ENCODE measurements at places on chromosomes 4 and X.

DNA sequence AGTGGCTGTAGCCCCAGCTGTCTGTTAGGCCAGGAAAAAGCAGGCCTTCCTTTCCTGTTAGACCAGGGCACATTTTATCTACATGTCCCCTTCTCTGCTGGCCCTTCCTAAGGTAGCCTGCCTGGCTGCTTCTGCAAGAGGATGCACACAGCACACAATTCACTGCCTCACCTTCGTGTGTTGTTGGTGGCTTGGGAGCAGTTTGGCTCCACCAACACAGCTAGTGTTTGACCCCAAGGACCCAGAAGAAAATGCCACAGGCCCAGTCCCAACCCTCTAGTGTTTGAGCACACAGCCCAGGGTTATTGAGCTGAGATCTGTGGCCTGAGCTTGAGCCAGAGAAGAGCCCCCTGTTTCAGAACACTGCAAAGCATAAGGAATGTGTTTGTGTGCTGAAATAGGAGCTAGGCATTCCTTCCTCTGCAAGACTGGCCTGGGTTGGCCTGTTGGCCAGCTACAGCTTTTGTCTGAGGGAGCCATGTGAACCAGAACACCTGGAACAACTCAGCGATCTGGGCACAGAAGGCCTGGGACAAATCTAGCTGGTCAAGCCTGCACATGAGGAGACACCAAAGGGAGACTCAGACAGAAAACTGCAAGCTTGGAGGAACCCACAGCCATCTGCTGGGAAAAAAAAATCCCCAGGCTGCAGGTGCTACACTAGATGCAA, 26.4 kb downstream of the MAGEE1 start:
- DNase-seq = no peak

DNA sequence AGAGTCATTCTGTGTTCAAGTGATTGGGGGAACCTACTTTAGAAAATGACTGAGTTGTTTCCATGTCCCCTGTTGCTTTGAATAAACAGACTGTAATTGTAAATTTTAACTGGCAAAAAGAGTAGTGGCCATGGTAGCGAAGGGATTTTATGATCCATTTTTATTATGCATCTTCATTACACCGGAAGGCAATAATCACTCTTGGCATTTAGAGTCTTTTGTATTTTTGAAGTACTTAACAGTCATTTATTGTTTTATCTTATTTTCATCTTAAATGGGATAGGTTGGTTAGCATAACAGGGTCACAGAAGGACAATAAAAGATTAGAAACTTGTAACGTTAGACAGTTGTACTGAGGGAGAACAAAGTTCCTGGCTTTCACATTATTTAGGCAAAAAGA, 11.0 kb upstream of the OTC start:
- no peak for DNase-seq

DNA sequence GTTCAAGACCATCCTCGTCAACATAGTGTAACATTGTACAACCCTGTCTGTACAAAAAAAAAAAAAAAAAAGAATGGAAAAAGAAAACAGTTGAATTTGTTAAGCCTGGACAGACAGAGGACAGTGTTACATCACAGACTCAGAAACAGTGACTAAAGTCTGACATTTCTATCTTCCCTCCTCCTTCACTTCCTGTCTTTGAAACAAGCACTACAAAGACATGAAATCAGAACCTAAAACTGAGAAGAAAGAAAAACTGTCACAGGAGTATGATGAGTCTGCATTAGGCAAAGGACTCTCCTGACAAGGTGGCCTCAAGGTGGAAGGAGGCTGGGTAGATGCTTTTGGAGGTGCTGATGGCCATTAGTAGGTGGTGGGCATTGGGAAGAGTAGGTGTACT, 126.7 kb downstream of the RBM47 start:
- peak; percentile 20 for DNase-seq

DNA sequence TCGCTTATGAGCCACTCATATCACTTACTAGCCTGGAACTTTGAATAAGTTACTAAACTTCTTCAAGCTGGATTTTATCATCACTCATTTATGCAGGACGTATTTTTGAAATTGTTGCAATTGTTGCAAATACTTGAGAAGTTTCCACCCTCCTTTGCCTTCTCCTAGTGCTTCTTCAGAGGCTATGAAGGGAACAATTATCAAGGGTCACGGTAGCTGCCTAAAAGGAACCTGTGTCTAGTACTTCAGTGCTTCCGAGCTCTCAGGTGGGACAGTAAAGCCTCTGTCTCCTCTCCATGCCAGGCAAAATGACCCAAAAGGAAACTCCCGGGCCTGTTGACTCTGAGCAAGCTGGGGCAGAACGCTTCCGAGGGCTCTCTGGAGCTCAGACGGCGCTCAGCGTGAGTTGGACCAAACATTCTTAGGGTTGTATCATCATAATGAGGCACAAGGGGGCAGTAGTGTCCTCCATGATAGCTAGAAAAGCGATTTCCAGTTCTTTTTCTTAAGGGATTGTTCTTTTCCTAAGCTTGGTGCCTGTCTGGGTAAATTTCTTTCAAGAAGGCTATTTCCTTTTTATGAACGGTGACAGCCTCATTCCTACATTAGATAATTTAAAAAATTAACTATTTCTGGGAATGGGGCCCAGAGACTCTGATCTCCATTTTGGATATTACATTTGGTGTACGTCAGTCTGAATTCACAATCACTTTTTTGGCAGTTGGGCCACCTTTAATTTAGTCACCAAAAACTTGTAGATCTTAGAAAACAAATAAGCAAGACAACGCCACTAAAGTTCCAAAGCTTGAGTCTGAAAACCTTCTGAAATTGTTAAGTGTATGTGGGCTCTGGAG, 73.1 kb downstream of the PACRGL start:
- peak; percentile 9 for DNase-seq

GRCh38 chrX:23271026-23271425, 63.6 kb upstream of the PTCHD1 start:
- no peak for DNase-seq

DNA sequence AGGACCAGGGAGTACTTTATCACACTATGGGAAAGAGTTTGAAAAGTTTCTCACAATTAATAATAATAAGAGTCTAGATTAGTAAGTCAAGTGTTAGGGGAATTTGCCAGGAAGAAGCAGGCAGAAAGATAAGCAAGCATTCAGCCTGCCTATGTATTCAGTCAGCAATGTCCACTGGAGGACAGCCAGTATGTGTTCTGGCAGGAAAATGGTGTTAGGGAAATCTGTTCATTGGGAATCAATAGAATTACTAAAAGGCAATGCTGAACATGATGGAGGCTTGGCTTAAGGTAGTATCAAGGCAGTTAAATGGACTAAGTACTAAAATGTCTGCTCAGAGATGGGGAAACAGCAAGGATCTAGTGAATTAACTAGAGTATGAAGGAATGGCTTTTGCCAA, 221.2 kb downstream of the PPP4R3C start:
- no peak for DNase-seq

GRCh38 chrX:54891573-54891972, 29.1 kb upstream of the TRO start:
- DNase-seq = peak; percentile 65

DNA sequence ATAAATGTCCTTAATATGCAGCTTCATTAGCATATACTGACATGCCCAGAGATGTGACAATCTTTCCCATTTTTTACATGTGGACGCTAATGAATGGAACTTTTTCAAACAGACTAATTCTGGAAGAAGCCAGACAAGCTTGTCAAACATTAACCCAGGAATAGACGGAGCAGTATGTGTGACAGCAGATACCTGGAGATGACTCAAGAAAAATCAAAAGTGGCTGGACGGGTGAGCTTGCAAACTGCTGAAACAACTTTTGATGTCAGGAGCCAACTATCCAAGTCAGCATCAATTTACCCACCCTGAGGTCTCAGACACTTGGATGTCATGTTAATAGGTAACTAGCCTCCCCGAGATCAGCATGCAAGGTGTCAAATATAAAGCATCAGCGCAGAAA, 183.0 kb downstream of the PACRGL start:
- DNase-seq = no peak

GRCh38 chr4:24564488-24564887, 19.9 kb downstream of the DHX15 start:
- no peak for DNase-seq

GRCh38 chr4:37567836-37568235, 118.3 kb downstream of the RELL1 start:
- DNase-seq = no peak

DNA sequence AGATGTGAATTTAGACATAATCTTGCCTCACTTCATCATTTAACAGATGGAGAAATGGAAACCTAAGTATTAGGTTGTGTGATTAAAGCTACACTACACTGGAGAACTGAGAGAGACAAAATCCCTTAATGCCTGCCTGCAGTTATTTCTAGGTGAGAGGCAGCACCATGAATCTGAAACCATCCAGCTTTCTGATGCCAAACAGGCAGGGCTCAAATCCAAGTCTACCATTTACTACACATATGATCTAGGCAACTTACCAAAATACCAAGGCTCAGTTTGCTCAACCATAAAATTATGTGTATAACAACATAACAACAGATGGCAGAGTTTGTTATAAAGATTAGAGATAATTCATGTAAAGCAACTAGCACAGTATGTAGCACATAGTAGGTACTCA, 38.7 kb downstream of the GABRA4 start:
- DNase-seq = no peak

- no peak for DNase-seq
These were observed 418.6 kb downstream of the INPP4B start for GRCh38 chr4:142427456-142427855.

DNA sequence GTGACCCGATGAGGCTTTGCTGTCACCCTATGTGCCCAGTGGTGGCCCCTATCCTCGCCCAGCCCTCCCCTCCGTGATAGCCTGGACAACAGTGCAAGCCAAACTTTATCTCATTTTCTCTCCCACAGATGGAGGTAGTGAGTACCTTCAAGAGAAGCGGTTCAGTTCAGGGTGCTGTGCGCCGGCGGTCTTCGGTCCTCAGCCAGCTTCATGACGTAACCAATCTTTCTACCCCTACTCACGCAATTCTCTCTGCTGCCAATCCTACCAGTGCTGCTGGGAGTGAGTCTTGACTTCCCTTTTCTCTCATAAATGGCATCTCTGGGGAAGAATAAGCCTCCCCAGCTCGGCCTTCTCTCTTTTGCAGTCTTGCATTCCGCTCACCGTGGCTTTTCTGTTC, 29.5 kb downstream of the CCNQ start:
- DNase-seq = no peak
